ENCODE measurements at places on chromosomes 6 and 20.

DNA sequence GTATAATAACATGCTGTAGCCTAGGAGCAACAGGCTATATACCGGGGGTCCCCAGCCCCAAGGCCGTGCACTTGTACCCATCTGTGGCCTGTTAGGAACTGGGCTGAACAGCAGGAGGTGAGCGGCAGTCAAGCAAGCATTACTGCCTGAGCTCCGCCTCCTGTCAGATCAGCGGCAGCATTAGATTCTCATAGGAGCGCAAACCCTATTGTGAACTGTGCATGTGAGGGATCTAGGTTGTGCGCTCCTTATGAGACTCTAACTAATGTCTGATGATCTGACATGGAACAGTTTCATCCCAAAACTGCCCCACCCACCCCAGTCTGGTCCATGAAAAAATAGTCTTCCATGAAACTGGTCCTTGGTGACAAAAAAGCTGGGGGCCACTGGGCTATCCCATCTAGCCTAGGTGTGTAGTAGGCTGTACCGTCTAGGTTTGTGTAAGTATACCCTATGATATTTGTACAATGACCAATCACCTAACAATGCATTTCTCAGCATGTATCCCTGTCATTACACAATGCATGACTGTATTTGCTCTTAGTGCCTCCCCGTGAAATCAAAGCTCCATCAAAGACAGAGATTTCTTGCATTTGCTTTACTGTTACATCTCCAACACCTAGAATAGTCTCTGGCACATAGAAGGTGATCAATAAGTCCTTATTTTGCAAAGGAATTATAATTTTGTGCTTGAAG is 30.8 kb downstream of the NHSL1 start:
- no peak for DNase-seq

- DNase-seq: no peak
These were observed 59.6 kb downstream of the MOXD1 start for GRCh38 chr6:132341646-132342045.

GRCh38 chr6:73302339-73302738 is 39.3 kb upstream of the KHDC1 start:
- no peak for DNase-seq

- DNase-seq: no peak
These were observed 11.1 kb upstream of the CDK5RAP1 start for GRCh38 chr20:33412484-33412838.

- no peak for DNase-seq
These were observed 268.2 kb upstream of the SOX4 start for GRCh38 chr6:21325201-21325856.

GRCh38 chr6:90049295-90049694 is 155.0 kb downstream of the GJA10 start:
- DNase-seq: no peak

- no peak for DNase-seq
These were observed 404.6 kb upstream of the OPRM1 start for GRCh38 chr6:153634416-153634815.

- DNase-seq: no peak
These were observed 32.7 kb downstream of the LRRC1 start for GRCh38 chr6:53827531-53827930.

- DNase-seq: no peak
These were observed 387.8 kb upstream of the GJE1 start for GRCh38 chr6:141744971-141745370.

GRCh38 chr6:83474309-83474708 is 38.0 kb upstream of the PRSS35 start:
- no peak for DNase-seq

DNA sequence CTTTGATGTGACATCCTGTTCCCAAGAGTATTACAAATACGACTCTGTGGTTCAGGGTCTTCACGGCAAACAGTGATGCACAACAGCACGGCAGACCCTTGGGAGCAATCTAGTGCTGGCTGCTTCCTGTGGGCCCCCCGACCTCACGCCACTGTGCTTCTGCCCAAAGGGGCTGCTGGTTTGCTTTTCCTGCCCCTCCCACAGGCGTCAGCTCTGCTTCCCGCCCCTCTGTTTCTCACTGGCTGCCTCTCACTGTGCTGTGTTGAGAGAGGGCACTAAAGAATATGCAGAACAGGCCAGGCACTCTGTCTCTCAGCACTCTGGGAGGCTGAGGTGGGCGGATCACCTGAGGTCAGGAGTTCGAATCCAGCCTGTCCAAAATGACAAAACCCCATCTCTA is 554.5 kb upstream of the AGPAT4 start:
- DNase-seq: no peak

DNA sequence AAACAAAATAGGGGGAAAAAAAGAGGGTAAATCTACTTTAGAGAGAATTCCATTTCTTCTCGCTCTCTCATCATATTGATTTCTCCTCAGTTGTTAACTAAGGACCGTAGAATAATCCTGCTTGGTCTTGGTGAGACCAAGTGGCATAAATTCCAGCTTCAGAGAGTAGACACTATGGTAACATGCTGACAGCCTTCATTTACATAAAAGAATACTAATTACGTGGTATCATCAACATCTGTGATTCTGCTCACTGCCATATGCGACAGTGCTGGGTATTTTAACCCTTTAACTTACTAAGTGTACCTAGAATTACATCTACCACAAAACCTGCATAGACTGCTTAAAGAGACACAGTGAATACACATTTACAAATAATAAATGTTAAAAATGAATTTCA is 27.1 kb downstream of the TOMM6 start:
- no peak for DNase-seq

GRCh38 chr6:149234051-149234962 is 83.2 kb upstream of the TAB2 start:
- DNase-seq: no peak

DNA sequence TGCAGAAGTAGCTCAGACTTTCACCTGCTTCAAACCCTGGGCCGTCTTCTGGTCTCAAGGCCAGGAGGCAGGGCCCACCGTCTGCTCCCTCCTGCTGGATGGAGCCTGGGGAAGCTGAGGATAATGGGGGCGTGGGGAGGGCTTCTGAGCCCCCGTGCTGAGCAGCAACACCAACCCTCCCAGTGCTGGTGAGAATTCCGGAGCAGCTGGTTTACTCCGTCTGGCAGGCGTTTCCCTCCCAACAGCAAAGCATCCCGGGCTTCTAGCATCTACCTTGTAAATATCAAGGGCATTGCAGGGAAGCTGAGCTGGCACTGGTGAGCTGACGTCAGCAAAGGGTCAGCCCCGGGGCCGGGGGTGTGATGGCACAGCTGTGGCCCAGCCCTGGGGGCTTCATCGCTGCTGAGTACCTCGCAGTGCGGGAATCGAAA is 16.8 kb upstream of the CHRNA4 start:
- DNase-seq: no peak

DNA sequence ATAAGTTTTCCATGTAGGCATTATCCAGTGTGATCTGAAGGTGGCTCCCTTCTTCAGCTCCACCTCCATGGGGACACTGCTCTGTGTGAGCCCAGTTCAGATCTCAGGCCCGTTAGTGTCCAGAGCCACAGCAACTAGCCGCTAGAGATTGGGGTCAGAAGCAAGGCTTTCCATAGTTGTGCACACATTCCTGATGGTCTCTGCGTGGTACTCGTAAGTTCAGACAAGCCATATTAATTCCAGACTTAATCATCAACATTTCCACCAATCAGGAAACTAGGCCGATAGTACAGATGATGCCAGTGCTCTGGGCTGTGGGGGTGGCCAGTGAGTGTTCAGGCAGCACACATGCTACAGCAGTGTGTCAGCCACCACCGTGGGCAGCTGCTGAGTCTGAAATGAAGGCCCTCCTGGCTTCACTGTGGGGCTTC is 17.5 kb upstream of the SYNCRIP start:
- DNase-seq: no peak

DNA sequence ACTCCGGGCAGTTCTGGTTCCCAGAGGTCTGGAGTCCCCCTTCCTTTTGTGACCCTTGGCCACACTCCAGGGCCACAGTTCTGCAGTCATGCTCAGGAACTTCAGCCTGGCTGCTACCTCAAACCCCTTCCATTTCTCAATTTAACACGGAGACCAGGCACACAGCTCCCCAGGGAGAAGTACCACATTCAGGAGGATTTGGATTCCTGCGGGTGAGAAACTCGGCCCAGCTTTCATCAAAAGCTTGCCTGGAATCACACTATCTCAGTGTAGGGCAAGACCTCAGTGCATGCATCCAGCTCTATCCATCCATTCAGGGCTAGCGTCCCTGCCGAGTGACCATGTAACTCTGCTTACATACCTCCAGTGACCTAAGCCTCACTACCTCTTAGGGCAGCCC is 16.8 kb upstream of the IP6K3 start:
- no peak for DNase-seq

GRCh38 chr6:97053643-97054411 is 129.3 kb downstream of the KLHL32 start:
- no peak for DNase-seq

DNA sequence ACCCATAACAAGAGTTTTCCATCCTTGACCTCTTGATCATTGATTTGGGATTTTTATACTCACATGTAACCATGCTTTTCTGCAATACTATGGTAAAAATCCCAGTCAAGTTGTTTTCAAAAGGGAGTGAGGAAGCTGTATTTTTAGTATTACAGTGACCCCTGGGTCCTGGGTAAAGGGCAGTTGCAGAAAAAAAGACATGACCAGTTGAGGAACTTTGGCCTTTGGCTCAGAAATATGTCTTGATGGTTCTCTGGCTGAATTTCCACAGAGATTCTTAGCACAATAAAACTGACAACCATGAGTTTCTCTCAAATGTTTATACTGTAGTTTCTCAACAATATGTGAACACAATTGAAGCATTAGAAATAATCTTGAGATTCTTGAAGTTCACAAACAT is 28.6 kb upstream of the PRL start:
- no peak for DNase-seq

DNA sequence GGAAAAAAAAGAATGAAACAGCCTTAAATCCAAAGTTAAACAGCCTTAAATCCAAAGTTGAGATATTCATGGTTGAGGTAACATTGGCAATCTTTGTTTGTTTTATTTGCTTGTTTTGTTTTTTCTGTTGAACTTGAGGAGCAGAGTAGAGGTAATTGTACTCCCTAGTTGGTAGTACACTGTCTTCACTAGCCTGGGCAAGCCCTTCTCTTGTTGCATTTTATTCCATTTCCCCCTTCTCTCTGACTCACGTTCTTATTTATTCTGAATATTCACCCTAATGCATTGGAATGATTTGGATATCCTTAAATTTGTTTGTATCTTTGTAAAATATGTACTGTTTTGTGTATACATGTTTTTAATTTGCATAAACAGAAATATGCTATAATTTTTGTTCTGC is 397.6 kb downstream of the CDC5L start:
- DNase-seq: no peak

DNA sequence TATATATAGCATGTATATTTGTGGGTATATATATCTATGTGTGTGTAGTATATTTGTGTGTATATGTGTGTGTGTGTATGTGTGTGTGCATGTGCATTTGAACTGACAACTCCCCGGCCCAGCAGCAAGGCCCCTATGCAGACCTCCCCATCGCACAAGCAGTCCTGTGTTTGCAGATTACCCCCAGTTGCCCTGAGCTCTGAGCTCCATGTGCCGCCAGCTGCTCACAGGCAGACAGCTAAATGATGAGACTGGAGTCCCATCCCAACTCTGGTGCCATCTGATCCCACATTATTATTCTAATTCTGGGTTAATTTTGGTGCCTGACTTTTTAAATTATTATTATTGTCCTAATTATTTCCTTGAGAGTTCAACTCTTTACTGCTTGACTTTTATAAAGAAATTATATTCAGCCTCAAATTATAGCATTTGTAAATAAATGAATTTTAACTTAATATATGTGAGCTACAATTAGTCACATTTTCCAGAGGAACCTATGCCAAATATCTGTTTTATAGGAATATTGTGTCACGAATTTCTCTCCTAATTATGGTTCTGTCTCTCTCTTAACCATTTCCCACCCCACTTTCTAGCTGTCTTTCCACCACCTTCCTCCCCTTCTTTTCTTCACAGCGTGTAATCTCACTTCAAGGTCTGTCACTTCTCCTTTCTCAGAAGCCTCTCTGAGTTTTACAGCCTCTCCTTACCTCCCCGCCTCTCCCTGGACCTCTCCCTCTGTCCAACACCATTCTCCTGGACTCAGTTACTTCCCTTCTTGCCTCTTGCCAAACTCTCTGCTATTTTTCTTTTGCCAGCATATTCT is 90.6 kb upstream of the SYNDIG1 start:
- DNase-seq: no peak

GRCh38 chr20:34001378-34001777 is 7.7 kb downstream of the RALY start:
- no peak for DNase-seq

- no peak for DNase-seq
These were observed 8.8 kb downstream of the DEFB129 start for GRCh38 chr20:235891-236290.

DNA sequence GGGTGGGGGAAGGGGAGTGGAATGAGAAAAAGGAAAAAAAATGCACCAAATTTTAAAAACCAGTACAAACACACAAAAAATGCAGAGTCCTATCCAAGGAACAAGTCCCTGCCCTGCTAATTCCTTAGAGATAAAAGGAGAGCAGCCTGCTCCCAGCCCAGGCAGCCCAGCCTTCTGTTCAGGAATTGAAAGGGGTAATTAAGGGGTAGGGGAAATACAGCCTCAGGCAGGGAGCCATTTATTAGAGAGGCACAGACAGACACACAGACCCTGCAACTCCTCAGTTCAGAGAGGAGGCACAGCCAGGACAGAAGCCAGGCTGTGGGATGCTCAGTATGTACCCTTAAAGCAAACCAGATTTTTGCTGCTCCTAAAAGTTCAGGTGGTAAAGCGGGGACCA is 137.2 kb downstream of the EYA2 start:
- DNase-seq: peak; percentile 8

- DNase-seq: no peak
These were observed 68.9 kb downstream of the CYP39A1 start for GRCh38 chr6:46583721-46584120.

- no peak for DNase-seq
These were observed 7.8 kb upstream of the ACSS1 start for GRCh38 chr20:25065625-25066338.

DNA sequence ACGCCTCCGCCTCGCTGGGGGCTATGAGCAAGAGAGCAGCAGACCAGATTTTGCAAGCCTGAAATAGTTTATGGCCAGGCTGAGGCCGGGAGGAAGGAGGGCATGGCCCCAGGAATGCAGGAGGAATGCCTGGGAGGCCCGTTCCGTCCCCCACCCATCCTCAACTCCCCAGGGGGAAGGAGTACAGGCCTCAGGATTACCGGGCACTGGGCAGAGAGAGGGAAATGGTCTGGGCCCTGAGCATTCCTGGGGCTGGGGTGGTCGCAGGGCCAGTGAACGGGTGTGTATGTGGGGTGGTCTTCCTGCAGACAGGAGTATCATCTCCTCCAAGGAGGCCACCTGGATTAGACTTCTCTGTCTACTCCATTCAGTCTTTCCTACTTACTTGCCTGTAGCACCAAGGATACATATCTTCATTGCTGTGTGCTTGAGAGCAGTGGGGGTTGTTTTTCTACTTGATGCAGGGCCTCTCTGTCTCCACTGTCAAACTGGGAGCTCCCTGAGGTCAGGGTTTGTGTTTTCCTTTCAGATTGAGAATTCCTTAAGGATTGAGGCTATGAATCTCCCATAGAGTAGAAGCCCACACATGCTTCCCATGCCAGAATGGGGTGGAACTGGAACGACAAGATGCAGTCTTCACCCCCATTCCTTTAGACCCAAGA is 81.3 kb downstream of the VEGFA start:
- DNase-seq: no peak

GRCh38 chr6:131765081-131765803 is 42.6 kb upstream of the ENPP1 start:
- DNase-seq: no peak

All from NT2/D1 (cell line).